Stimulated activated CD8-positive, alpha-beta memory T cell treated with anti-CD3 and anti-CD28 coated beads, Interleukin-15, amount 100 ng/mL, for 4 hours (primary cell): ENCODE measurements at places on chromosomes 1 and 21.

DNA sequence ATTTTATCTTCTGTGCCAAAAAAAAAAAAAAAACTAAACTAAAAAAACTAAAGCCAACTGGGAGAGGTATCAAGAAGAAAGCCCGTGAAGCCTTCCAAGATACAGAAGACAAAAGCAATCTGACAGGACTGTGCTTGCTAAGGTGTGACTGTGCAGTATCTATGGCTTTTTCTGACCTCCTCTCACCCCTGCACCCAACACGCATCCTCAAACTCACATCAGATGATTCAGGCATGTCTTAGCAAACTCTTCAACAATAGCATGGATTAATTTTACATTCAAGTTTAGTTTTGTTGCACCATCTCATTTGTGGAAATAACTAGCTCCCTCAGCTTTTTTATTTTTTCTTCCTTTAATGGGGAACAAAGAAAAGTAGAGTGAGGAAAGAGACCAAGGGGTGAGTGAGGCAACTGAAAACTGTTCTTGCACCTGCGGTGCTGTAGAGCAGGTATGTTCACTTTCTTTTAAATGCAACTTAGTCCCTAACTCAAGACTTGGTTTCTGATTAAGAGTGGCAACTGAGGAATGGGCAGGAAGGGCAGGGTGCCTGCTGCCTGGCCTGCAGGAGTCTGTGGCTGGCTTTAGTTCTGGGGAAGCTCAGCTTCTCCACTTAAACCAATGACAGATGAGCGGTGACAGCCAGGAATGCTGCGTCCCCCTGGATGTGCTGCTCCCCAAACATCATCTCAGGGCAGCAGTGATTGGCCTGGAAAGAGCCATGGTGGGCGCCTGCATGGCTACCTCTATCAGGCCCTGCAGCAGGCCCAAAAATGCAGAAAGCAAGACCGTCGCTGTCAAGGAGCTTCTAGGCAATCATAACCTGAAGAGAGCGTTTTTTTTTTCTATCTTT, 71.3 kb upstream of the LRRC8B start:
- no peak for DNase-seq

GRCh38 chr1:87799451-87799850, 470.8 kb downstream of the LMO4 start:
- no peak for DNase-seq

DNA sequence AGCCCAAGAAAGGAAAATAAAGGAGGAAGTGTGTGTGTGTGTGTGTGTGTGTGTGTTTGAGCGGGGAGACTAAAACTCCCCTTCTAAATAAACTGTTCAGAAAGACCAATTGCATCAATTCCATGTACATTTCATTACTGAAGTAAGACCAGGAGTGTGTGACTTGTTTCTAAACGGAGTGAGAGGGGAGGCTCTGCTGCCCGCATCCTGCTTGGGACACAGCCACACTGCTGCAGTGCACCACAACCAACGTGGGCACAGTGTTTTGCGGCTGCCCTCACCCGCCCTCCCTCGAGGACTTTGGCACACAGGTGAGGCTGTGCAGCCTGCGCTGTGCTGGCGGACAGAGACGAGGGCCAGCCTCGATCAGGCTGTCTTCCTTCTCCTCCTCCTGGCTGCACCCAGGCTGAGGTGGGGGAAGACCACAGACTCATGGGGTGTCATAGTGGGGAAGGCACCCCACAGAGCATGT, 31.0 kb upstream of the H6PD start:
- DNase-seq, result no peak

DNA sequence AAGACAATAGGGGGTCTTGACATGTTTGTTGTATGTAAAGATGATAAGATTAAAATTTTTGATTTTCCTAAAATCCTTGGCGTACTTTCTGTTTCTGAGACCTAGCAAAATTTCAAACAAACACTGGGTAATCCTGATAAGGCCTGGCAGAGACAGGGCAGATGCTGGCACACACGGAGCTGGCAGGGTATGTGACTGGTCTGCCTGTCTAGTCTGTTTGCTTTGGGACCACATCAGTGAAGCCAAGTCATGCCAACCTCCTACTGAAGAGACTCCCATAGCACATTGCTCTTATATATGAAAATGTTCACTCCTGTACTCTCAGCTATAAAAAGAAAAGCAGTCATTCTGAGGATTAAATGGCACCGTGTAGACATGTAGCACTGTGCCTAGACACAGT, 14.1 kb downstream of the TOR3A start:
- no peak for DNase-seq

DNA sequence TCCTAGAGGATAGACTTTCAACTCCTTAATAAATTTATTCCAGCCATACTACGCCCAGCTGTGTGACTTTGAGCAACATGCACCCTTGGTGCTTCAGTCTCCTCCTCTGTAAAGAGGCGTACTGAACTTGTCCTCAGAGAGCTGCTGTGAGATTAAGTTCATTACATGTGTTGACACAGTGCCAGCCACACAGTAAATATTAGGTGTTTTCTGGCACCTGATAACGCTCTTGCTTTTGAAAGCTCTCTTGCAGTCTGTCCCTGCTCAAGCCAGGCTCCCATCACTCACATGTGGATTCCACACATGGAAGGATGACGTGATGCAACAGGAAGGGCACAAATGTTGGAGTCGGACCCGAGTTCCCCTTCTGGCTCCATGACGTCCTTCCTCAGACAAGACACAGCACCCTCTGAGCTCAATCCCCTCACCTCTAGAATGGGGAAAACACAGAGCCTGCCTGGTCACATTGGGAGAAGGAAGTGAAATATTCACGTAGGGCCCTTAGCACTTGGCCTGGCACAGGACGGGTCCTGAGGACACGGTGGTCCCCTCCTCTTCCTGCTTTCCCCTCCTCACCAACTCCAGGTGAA, 7.7 kb downstream of the IFNLR1 start:
- no peak for DNase-seq

GRCh38 chr1:81443288-81443687, 357.4 kb upstream of the ADGRL2 start:
- DNase-seq, result no peak

GRCh38 chr21:41529769-41530168, 21.8 kb upstream of the TMPRSS2 start:
- no peak for DNase-seq

- DNase-seq, result no peak
These were observed 34.6 kb upstream of the SLC45A3 start for GRCh38 chr1:205714906-205715246.

DNA sequence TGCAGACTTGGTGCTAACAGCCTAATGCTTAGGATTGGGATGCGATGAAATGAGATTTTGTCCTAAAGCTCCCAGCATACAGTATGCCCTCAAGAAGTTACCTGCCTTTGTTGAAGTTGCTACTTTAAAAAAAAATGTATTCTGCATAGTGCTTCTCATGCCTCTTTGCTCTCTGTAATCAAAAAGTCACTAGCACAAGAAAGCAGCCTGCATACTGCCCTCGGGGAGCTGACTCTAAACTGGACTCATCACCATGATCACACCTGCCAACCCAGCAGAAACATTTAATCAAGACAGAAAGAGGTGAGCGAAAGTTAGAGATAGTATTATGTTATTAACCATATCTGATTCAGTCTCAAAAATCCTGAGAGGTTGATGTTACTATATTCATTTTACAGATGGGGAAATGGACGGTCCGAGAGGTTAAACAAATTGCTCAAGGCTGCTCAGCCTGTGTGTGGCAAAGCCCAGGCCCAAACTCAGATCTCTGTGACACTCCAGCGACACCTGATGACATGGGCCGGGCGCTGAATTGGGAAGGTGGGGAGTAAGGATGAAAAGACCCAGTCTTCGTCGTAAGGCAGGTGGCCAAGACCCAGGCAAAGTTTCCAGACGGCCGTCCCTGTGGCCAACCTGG, 1.1 kb downstream of the BATF3 start:
- DNase-seq, result no peak

DNA sequence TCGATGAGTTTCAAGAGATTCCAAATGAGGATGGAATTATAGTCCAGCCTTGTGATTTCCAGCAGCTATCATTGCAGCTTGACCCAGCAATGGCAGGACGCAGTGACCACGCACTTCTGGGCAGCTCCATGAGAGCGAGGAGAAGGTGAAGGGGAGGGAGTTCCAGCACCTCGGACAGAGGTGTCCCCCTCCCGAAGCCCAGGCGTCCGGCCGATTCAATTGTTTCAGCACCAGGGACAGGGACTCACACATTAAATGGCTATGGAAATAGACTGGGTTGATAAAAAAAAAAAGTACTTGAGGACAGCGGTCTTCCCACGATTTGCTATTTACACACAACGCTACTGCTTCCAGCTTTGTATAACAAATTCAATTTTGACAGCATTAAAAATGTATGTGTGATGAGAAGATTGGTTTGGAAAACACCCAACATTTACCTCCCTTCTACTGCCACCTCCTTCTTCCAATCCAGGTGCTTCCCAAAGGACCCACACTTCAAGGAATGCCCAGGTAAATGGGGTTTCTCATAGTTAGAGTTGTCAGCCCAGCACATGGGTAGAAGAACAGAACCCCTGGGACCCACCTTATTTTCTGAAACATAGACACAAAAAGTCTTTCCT, 71.8 kb downstream of the DISP3 start:
- DNase-seq, result no peak

GRCh38 chr1:15662477-15662876, 21.6 kb upstream of the PLEKHM2 start:
- DNase-seq, result no peak

GRCh38 chr1:205680073-205680851, at the start of gene SLC45A3:
SLC45A3 (minus strand) TSS chr1:205680509; CDS start chr1:205664656, 15,853 bp downstream.
- DNase-seq, result peak; percentile 24

- no peak for DNase-seq
These were observed 20.9 kb upstream of the RNF223 start for GRCh38 chr1:1094981-1095380.

GRCh38 chr1:11501906-11502485, 23.0 kb downstream of the DISP3 start:
- no peak for DNase-seq

- DNase-seq, result no peak
These were observed 61.1 kb downstream of the GFI1 start for GRCh38 chr1:92425617-92426016.

DNA sequence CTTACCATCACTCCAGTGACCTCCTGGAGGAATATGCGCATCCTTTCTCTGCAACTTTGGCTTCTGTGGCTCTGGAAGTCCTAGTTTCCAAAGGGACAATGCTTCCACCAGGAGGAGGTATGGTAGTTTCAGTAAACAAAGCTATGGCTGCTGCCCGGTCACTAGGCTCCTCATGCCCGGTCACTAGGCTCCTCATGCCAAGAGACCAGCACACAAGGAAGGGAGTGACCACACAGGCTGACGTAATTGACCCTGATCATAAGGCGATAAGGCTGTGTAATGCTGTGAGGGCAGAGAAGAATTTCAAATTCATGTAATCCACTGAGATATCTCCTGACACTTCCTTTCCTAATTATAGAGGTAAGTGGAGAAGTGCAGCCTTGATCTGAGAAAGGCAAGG, 102.9 kb downstream of the DTL start:
- no peak for DNase-seq

- no peak for DNase-seq
These were observed 15.2 kb downstream of the WLS start for GRCh38 chr1:68217060-68217554.

- DNase-seq, result no peak
These were observed 40.0 kb upstream of the PTPRC start for GRCh38 chr1:198598796-198599321.

- no peak for DNase-seq
These were observed 15.5 kb upstream of the NPPB start for GRCh38 chr1:11874258-11874562.

- DNase-seq, result no peak
These were observed 25.5 kb upstream of the PRSS38 start for GRCh38 chr1:227790034-227790400.

GRCh38 chr1:159338018-159338417, 35.9 kb downstream of the FCER1A start:
- no peak for DNase-seq

DNA sequence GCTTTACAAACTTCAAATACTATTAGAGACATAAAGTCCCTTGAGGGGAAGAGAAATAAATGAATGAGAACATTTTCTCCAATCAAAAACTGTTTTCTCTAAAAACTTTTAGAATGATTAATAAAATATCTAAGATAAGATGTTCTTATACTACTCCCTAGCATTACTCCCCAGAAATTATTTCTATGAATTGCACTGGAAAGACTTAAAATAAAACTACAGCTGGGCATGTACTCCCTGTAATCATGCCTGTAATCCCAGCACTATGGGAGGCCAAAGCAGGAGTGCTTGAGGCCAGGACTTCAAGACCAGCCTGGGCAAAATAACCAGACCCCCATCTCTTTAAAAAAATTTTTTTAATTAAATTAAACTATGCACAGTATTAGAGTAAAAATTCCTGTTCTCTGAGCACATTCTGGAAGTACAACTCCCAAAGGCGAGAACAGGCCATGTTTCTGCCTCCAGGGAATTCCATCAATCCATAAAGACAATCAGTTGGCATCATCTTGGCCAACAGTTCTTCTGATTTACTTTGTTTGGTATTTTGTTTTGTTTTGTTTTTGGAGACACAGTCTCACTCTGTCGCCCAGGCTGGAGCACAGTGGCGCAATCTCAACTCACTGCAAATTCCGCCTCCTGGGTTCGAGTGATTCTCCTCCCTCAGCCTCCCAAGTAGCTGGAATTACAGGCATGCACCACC, 77.9 kb downstream of the TGFBR3 start:
- no peak for DNase-seq

- DNase-seq, result no peak
These were observed 47.3 kb upstream of the CNN3 start for GRCh38 chr1:94974241-94974640.

DNA sequence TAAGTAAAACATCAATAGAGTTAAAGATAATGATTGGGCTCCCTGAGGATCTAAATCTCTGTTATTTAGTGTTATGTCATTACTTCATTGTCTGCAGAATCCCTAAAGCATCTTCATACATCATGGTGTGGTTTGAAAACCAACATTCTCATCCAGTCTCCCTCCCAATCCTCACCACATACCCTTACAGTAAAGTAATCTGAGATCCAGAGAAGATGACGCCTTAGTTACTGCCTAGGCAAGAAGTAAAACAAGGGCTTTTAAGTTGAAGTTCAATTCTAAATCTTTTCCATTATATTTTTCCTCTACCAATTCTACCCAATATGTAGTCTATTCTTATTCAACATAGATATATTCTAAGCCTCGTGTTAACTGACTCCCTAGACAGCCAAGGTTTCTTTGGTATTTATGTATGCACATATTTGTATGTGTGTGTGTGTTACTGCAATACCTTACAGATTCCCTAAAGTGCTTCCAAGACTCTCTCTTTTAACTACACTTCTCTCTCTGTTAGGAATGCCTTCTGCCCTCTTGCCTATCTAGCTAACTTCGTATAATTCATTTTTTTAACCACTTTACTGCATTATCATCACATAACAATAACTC, 17.3 kb downstream of the DPH5 start:
- DNase-seq, result no peak

- no peak for DNase-seq
These were observed 58.2 kb upstream of the ADAR start for GRCh38 chr1:154666051-154666790.

DNA sequence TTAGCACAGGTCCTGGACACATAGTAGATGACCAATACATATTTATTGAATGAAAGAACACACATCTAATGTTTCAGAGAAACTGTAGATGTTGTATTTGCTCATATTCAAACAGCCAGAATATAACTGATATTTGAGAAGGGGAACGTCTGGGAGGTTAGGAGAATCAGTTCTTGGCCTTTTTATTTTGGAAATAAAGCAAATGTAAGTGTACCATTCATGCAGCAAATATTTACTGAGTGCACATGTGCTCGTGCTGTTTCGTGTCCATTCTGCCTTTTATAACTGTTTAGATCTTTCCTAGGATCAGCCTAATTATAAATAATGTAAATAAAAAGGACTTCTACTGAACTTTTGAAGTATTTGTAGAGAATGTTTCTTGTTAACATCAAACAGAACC, 103.8 kb downstream of the GREM2 start:
- DNase-seq, result no peak
